ENCODE measurements at places on chromosomes 7 and 10.

- no peak for DNase-seq
Observed at GRCh38 chr10:45404087-45404769, 30.2 kb downstream of the ALOX5 start.

- no peak for DNase-seq
Observed at GRCh38 chr10:80720549-80720948, 182.8 kb downstream of the SH2D4B start.

GRCh38 chr7:20708896-20709295, 77.8 kb downstream of the SP8 start:
- DNase-seq = no peak

DNA sequence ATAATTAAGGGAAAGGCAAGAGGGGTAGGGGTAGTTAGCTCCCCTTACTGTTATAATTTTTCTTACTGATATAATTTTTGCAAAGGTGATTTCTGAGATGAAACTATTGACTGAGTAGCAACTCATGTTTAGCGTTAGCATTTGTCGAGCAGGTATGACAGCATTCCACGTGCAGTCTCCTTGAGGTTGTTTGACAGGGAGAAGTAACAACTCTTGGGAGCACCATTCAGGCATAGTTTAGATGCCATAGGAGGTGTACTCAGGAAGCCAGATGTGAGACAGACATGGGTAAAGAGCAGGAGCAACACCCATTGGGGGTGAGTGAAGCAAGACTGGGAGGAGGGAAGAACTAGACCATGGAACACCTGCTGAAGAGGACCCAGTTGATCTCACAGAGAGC, 96.6 kb upstream of the KLF6 start:
- DNase-seq = no peak

GRCh38 chr7:35753761-35754603, 46.9 kb upstream of the SEPTIN7 start:
- DNase-seq = no peak

GRCh38 chr7:108285778-108286177, 155.6 kb upstream of the LAMB4 start:
- no peak for DNase-seq

- no peak for DNase-seq
Observed at GRCh38 chr7:102306916-102307677, 20.4 kb downstream of the SH2B2 start.

DNA sequence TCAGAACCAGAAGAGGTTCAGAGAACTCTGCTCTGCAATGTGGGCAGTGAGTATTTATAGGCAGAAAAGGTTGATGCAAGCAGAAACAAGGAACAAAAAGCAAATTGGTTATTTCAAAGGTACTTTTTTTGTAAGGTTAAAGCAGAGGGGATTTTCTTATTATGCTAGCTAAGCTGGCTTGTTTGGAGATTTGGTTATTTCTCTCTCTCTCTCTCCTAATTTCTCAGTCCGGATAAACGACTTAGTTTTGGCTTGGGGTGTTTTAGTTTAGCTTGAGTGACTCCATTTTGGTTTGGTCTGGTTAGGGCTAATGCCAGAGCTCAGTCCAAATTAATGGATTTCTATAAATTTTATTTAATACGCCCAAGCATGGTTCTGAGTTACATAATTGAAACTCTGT, 566.8 kb downstream of the SH2D4B start:
- no peak for DNase-seq

DNA sequence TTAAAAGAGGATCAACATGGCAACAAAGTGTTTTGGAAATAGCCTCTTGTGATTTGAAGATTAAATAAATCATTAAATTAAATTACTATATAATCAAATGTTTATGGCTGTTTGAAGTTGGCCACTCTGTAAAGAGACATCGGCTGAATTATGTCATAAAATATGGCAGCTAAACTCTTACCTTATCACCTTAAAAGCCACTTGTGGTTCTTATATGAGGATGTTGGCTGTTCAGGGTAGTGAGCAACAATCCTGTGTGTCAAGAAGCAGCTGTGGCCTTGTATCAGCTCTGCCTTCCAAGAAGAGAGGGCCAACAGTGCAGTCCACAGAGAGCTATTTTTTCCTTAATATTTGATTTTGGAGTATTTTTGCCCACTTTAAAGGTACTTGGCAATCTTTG, 113.4 kb upstream of the CDK6 start:
- no peak for DNase-seq
